Astrocyte of the cerebellum (primary cell): ENCODE measurements at places on chromosomes 11 and 22.

DNA sequence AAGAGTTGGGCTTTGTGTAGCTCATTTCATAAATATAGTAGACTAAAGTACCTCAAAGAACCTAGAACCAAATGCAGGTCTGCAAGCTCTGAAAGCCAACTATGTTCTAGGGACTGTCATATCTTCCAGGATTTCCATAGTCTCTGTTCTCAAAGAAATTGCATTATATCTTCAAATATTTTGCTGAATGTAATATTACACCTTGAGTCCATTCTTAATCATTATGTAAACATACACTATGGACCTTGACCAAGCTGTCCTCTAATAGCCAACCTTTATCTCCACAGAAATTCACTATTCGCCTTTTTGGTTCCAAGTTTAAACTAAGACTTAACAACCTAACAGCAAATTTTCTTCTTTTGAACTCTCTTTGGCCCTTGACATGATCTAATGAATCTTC lies 678.7 kb upstream of the ARHGAP42 start:
- DNase-seq, result no peak

- DNase-seq, result no peak
These were observed 3.8 kb downstream of the TOP3B start for GRCh38 chr22:21978564-21979386.

- DNase-seq, result no peak
These were observed 160.9 kb upstream of the MTMR2 start for GRCh38 chr11:96084610-96085318.

DNA sequence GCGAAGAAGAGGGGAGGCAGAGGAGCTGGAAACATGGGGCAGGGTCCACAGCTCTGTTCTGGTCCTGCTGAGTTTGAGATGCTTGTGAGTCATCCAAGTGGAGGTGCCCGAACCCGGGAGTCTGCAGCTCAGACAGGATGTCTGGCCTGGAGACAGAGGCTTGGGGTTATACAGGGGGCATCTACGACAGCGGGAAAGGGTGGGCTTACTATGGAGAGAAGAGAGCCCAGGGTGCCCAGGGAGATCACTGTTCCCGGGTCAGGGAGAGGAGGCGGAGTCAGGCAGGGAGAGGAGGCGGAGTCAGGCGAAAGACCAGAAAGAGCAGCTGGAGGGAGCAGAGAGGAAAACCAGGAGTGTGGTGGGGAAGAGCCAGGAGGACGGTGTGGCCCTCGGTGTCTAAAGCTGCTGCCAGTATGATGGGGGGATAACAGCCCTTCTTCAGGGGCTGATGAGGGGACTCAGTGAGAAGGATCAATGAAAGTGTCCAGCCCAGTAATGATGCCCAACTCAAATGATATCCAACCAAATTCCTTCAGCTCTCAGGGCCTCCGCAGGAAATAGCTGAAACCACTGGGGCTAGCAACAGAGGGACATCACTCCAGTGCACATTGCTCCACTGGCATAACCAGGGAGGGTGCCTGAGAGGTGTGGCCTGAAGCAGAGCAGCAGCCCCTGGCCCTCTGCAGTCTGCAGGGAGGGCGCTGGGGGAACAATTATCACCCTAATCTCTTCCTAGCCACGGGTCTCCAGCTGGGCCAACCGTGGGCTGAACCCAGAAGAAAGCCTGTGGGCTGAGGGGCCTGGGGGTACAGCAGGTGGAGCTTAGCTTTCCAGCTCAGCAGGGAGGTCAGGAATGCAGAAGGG lies 2.6 kb upstream of the LTBP3 start:
- DNase-seq, result no peak

DNA sequence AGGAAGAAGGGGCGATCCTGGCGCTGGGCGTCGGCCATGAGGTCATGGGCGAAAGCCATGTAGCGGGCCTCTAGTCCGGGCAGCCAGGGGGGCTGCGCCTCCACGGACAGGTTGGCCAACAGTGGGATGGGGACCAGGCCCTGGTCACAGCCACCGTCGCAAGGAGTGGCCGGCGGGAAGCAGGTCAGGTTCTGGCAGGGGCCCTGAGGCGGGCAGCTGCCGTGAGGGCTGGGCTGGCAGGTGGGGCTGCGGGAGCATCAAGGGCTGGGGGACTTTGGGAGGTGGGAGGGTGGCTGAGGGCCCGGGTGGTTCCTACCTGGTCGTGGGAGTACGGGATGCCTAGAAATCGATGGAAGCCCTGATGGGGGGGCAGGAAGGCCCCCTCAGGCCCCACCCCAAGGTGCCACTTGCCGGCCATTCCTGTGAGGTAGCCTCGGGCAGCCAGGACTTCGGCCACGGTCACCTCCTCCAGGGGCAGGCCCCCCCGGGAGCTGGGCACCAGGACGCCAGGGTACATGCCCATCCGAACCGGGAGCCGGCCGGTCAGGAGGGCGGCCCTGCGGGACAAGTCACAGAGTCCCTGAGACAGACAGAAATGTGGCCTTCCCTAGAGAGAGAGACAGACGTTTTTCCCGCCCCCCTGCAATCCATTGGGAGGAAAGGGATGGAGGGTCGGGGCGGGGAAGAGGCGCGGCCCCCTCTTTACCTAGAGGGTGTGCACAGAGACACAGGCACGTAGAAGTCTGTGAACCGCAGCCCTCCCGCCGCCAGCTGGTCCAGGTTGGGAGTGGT lies 906 bp downstream of the ARSA start:
- no peak for DNase-seq

GRCh38 chr22:49787861-49788260 lies 39.8 kb downstream of the BRD1 start:
- no peak for DNase-seq

GRCh38 chr22:19644314-19645223 lies 69.7 kb upstream of the SEPTIN5 start:
- no peak for DNase-seq

- DNase-seq, result no peak
These were observed 237.9 kb downstream of the BRD1 start for GRCh38 chr22:49589811-49590210.

DNA sequence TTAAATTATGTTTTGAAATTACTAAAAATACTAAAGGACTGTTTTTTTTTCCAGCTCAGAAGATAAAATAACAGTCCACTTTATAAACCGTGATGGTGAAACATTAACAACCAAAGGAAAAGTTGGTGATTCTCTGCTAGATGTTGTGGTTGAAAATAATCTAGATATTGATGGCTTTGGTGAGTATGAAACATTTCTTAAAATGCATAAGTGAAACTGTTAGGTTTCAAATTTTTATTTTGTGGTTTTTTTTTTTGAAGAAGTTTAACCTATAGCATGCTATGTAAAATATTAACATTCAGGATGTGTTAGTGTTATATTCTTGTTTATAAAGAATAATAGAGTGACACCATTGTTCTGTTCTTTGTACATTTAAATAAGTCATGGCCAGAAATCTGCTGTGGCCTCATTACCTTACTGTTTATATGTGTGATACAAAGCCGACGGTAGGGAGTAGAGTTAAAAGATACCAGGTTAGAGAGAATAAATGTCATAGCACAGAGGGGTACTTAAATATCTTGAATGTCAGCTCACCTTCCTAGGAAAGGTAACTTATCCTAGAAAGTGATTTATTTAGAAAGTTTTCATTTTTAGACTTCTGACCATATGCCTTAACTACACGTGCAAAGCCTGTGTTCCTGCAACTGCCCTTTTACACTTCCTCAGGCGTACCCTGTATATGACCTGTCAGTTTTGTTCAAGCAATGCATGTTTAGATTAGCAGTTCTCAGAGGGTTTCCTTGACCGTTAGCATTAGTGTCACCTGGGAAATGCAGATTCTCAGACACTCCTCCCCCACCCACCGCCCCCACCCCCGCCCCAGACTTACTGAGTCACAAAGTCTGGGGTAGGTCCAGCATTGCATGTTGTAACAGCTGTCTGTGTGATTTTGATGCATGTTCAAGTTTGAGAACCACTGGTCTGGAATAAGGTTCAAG lies 6.3 kb downstream of the FDX1 start:
- no peak for DNase-seq

- peak; percentile 99 for DNase-seq
These were observed 609 bp upstream of the ATF4 start for GRCh38 chr22:39519681-39520225.

DNA sequence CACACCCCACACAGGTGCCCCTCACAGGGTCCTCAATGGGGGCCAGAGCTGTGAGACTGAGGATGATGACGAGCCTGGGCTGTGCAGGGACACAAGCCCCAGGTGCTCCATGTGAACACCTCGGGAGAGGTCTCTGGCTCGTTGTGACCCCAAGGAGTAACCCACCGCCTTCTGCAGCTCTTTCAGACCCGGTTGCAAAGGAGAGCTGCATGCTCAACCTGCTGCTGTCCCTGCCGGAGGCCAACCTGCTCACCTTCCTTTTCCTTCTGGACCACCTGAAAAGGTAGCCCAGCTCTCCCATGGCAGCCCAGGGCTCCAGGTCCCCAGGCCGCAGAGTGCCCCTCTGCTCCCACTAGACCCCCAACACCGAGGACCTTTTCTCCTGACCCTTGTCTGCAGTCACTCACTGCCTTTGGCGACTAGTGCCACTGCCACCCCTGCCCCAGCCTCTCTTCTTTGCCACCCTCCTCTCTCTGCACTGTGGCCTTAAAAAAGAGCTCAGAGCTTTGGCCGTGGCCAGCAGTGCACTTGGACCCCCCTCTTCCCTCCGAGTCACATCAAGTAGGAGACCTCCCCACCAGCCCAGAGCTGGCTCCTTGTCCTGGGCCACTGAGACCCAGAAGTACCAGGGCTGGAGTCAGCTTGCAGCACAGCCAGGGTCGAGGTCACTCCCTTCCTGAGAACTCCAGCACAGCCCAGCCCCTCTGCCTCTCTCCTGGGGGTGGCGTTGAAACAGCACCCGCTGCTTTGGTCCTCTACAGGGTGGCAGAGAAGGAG lies 133.7 kb downstream of the BCR start:
- DNase-seq, result no peak

DNA sequence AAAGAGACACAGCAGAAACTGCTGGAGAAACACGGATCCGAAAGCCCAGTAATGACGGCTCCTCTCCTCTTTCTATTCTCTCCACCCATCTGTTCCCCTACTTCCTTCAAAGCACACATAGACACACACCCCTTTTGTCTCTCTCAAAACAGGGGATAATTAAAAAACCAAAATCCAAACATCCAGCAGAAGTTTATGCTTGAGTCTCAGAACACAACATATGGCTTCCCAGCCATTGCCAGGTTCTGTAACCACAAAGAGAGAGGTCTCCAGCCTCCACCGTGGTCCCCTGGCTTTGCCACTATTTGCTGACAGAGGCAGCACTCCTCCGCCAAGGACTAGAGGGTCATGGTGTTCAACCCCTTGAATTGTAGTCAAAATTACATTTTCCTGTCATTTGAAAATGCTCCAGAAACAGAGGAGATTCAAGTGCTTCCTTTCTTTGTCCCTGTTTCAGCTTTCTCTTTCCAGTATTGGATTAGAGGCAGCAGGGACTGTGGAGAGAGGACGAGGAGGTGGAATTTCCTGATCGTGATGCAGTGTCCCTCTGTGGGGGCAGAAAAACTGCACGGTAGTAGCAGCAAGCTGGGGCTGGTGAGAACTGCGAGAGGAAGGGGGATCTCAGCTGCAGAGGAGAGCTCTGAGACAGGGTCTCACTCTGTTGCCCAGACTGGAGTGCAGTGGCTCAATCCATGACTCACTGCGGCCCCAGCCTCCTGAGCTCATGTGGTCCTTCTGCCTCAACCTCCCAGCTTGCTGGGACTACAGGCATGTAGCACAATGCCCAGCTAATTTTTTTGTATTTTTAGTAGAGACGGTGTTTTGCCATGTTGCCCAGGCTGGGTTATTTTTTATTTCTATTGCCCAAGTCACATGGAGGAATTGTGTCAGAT lies 60.3 kb downstream of the UBASH3B start:
- DNase-seq, result no peak

DNA sequence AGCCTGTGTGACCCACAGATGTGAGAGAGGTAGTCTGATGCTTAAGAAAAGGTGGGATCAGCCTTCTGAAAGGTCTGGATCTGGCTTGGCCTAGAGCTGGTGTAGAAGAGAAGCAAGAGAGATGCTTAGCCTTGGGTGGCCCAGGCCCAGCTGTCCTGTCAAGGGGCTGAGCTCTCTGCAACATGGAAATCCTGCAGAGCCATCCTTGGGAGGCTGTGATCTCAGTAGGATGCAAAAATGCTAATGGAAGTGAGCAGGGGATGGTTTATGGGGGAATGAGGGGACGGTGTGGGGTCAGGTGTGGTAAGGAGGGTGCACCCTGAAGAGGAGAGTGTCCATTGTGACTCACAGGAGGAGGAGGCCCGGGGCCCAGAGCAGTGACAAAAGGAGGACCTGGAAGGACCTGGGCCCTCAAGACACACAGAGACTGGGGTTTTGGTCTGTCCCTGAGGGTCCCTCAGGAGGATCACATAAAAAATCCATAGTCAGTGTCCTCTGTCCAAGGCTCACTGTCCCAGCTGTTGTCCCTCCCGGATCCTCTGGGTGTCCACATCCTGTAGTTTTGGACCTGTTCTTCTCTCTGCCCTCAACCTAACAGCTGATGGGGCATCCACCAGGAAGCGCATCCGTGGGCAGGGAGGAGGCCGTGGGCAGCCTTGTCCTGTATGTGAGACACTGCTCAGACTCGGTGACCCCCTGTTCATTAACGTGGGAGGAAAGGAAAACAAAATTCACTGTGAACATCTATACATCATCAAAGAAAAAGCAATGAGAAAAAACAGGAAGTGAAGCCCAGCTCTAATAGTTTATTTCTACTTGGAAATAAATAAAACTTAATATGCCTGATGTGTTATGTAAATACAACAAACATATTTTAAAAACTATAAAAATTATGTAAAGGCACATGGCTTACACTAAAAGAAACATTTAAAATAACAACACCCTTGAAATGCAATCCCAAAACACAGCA lies 129.8 kb downstream of the ZNF280B start:
- no peak for DNase-seq

GRCh38 chr22:31289344-31289743 lies 2.9 kb downstream of the PIK3IP1 start:
- DNase-seq, result no peak

GRCh38 chr11:2870969-2871680 lies 14.4 kb downstream of the CDKN1C start:
- no peak for DNase-seq

GRCh38 chr11:9941991-9942390 lies 278.1 kb downstream of the SWAP70 start:
- no peak for DNase-seq

DNA sequence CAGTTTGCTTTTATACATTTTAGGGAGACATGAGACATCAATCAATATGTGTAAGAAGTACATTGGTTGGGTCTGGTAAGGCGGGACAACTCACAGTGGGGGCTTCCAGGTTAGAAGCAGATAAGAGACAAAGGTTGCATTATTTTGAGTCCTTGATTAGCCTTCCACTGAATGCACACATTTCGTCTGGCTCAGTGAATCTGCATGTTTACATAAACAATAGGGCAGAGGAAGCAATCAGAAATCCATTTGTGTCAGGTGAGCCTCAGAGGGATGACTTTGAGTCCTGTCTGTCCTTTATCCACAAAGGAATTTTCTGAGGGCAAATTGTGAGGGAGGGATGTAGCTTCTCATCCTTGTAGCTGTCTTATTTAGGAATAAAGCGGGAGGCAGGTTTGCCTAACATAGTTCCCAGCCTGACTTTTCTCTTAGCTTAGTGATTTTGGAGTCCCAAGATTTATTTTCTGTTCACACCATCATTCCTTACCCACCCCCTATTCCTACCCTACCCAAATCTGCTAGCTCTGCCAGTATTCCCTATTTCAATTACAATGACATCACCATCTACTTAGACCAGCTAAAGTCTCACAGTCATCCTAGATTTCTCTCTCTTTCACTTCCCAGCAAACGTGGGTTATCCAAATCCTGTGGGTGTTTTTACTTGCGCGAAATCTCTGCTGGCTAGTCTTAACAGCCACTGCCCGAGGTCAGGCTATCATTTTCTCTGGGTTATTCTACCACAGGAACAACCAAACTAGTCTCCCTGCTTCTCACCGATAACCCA lies 2.9 kb downstream of the SC5D start:
- DNase-seq, result no peak

- peak; percentile 28 for DNase-seq
These were observed 519.0 kb downstream of the TBC1D22A start for GRCh38 chr22:47281126-47282106.
